Cardiac muscle cell (in vitro differentiated cells and primary cell): ENCODE measurements at places on chromosomes 5 and 9. TPM values are rescaled to one million over a fixed set of nuclear protein-coding genes. Genes with fewer than 3 reads are reported as not detected.

- H3K4me3 ChIP-seq: no peak overlapping the region
- no peak overlapping the region for H3K27ac ChIP-seq
- no peaks in the 10 kb centered on the region for H3K27me3 ChIP-seq
- no peak for DNase-seq
Measured at GRCh38 chr5:134594336-134594735, 38.3 kb downstream of the SAR1B start.

GRCh38 chr9:74573640-74574191, 76.6 kb downstream of the RORB start:
- no peak overlapping the region for H3K4me3 ChIP-seq
- no peaks in the 10 kb centered on the region for H3K36me3 ChIP-seq
- DNase-seq: no peak
- H3K27me3 ChIP-seq: no peaks in the 10 kb centered on the region

DNA sequence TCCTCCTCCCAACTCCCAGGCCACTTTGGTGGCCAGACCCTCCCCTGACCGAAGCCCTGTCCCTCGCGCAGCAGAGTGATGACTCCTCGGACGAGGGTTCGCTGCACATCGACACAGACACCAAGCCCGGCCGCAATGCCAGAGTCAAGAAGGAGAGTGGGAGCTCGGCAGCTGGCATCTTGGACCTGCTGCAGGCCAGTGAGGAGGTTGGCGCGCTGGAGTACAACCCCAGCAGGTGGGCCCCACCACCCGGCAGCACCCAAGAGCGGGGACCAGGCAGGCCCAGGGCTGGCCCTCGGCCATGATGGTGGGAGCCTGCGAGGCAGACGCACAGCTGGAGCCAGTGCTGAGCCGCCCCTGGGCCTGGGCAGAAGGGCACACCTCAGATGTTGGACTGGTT, 90.6 kb downstream of the PHF2 start:
- H3K36me3 ChIP-seq: no peaks in the 10 kb centered on the region
- H3K4me1 ChIP-seq: no peaks in the 10 kb centered on the region
- no peak overlapping the region for H3K27ac ChIP-seq
- H3K27me3 ChIP-seq: no peaks in the 10 kb centered on the region
- no peak overlapping the region for H3K4me3 ChIP-seq
- no peak for DNase-seq

DNA sequence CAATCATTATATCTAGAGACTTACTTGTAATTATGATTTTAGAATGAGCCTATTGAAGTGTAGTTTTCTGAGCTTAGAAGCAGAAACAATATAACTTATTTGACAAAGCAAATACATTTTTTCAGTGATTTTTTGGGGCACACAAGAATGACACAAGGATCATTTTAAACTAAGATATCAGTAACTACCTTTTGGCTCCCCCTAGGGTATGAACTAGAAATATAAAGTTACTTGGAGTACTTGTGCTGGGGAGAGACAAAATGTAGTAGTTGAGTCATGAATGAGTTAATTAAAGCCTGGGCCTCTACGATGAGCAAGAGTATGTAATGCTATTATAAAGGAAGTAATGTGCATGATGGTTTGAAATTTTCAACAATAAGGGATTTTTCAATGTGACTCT, 1244.1 kb upstream of the ACO1 start:
- peak; percentile 22 for DNase-seq
- no peaks in the 10 kb centered on the region for H3K36me3 ChIP-seq

DNA sequence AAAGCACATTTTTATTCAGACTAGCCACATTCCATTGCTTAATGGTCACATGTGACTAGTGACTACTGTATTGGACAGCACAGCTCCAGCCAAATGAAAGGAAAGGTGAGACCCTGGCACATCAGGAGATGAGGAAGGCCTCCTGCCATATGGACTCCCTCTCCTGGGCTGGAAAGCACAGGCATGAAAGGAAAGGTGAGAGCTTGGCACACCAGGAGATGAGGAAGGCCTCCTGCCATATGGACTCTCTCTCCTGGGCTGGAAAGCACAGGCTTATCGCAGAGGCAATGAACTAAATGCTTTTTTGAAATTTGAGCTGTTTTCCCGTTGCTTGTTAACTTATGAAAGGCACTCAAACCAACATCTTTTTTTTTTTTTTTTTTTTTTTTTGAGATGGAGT, 144.8 kb upstream of the SLC12A2 start:
- no peak overlapping the region for H3K4me3 ChIP-seq
- no peaks in the 10 kb centered on the region for H3K27me3 ChIP-seq
- H3K4me1 ChIP-seq: no peaks in the 10 kb centered on the region
- H3K27ac ChIP-seq: no peak overlapping the region
- H3K36me3 ChIP-seq: no peaks in the 10 kb centered on the region

The TTF1 gene
- 10.9 and 19.3 TPM in 2 replicates for total RNA-seq

GRCh38 chr9:106874652-106875051, 11.7 kb downstream of the ZNF462 start:
- no peaks in the 10 kb centered on the region for H3K36me3 ChIP-seq
- no peak overlapping the region for H3K4me3 ChIP-seq

The CNTLN gene
- 2.4 and 4.3 TPM in 2 replicates for total RNA-seq

DNA sequence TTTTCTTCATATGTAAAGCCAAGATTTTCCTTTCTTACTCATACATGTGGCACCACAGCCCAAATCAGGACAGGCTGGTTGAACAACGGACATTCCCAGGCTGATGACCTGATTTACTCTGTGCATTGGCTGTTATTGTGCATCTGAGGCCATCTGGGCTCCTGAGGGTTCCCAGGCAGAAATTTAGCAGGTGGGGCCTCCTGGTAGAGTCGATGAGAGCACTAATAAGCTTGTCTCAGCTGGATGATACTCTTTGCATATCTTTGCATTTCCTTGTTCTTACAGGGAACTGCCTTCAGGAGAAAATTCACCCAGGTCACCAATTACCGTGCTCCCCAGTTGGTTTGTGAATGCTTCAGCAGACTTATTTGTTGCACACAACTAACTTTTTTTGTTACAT, 605.1 kb downstream of the ELAVL2 start:
- H3K27me3 ChIP-seq: no peaks in the 10 kb centered on the region
- DNase-seq: no peak
- H3K4me1 ChIP-seq: no peaks in the 10 kb centered on the region
- H3K36me3 ChIP-seq: no peaks in the 10 kb centered on the region
